ENCODE measurements at places on chromosomes 3 and 15.

GRCh38 chr3:141845407-141846049 lies 30.9 kb upstream of the ATP1B3 start:
- no peak for DNase-seq

GRCh38 chr3:108953700-108954099 lies at the start of gene GUCA1C:
Gene GUCA1C (minus strand): TSS chr3:108953879. CDS start chr3:108953762, 117 bp downstream.
- no peak for DNase-seq

DNA sequence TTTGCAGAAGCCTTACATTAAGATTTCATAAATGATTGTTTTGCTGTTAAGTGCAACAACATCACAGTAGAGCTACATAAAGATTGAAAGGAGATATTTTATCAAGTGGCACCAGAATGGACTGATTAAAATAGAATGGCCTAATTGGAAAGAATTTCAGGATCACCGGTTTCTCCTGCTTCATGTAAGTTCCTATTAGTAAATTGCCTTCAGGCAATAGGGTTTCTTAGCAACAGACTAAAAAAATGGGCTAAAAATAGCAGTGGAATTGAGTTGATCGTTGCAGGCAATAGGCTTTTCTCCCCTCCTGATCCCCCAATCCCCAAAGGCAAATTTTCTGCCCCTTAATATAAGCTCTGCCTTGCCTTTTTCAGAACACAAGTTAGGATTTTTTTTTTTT lies 917 bp downstream of the LNP1 start:
- no peak for DNase-seq

DNA sequence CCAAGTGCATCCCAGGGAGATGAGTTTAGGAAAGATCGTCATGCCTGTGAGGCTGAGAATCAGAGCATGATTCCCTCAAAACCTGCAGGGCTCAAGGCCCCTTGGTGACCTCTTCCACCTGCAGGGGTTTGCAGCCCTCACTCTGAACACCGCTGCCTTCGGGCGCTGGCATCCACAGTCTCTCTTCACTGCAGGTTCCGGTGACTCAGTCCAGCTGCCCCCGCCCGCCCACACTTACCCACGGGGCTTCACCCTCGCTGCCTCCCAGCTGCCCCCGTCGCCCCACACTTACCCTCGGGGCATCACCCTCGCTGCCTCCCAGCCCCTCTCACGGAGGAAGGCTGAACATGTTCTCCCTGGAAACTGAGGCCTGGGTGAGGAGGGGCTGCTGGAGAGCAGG lies 277.1 kb downstream of the XXYLT1 start:
- DNase-seq, result no peak

DNA sequence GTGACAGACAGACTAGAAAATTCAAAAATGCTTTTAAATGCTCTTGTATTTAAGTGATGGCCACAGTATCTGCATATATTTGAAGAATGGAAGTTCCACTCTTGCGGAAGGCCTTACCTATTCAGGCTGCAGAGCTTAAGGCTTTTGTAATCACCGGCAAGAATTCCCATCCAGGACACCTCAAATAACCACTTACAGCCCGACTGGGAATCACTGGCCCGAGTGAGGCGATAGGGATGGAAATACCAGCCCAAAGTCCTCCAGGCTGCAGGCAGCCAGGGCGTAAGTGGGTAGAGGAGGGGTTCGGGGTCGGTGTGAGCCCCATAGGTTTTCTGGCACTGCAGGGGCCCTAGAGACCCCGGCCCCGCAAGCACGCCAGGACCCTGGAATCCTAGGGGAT lies 9.5 kb downstream of the CMTM7 start:
- DNase-seq, result no peak

DNA sequence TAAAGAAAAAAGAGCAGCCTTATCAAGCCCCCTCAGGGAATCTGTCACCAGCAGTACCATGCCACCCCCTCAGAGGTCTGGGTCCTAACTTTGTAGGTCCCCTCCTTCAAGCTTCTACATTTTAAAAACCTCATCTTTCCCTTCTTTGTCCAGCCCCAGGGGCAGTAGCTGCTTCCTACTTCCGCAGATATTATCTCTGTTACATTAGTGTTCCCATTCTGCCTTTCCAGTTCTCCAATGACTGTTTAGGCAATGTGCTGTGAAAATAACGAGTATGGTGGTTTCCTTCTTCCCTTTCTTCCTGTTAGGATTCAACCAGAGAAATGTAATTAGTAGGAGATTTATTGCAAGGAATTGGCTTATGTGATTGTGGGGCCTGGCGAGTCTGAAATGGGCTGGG lies 126.1 kb upstream of the TNIK start:
- DNase-seq, result no peak

DNA sequence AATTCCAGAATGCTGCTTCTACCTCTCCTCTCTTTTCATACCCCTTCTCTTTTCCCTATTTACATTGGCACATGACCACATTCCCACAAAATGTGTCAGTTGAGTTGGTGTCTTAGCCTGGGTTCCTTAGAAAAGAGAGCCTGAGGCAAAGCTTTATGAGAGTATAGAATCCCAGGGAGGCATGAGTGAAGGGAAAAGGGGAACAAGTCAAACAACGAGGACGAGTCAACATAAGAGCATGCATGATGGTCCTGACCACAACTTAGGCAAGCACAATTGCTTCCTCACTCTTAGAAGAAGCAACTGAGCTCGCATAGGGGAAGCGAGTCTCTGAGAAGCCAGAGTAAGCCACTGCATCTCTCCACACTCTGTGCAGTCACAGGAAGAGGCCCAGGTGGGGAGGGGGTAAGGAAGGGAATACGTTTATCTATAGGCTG lies 15.4 kb upstream of the ZNF774 start:
- DNase-seq, result no peak

DNA sequence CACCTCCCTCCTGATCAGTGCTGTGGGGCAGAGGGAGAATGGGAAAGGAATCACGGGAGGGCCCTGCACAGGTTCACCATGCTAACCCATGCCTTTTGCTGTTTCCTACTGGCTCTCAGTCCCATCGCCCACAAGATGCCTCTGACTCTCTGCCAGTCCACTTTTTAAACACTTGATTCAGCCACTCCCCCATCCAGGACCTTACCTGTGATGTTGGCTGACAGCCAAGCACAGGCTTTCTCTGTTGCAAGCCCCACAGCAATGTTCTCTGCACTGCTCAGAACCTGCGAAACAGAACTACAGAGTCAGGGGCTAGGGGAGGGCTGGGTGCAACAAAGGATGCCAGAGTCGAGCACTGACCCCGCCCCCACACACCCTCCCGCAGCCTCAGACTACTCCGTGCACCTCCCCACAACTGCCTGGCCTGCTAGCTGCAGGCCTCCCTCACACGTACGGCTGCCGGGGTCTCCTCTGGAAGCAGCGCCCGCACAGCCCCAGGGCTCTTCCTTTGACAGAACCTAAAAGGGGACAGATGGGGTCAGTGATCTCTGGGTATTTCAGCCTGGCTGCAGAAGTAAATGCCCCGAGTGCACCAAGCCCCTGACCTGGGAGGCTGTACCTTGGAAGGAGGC lies 9.1 kb downstream of the CDAN1 start:
- no peak for DNase-seq

- DNase-seq, result no peak
Observed at GRCh38 chr15:50182219-50183013, 420 bp downstream of the SLC27A2 start.

- DNase-seq, result no peak
Observed at GRCh38 chr3:171838218-171838720, 4.9 kb upstream of the TMEM212 start.

Data from activated naive CD4-positive, alpha-beta T cell (primary cell).